ENCODE measurements at places on chromosomes 4 and X.
A peak's percentile ranks its signal among the peaks of the same experiment; 100 is the strongest.

- no peak for DNase-seq
Observed at GRCh38 chr4:81023484-81023883, 7.0 kb upstream of the BMP3 start.

DNA sequence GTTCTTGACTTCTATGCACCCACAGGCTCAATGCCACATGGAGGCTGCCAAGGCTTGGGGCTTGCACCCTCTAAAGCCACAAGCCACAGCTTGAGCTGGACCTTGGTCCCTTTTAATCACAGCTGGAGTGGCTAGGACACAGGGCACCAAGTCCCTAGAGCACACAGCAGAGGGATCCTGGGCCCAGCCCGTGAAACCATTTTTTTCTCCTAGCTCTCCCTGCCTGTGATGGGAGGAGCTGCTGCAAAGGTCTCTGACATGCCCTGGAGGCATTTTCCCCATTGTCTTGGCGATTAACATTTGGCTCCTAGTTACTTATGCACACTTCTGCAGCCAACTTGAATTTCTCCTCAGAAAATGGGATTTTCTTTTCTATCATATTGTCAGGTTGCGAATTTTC lies 410.9 kb downstream of the GRID2 start:
- no peak for DNase-seq

GRCh38 chr4:112517067-112517634 lies 1.2 kb upstream of the NEUROG2 start:
- DNase-seq, result no peak

DNA sequence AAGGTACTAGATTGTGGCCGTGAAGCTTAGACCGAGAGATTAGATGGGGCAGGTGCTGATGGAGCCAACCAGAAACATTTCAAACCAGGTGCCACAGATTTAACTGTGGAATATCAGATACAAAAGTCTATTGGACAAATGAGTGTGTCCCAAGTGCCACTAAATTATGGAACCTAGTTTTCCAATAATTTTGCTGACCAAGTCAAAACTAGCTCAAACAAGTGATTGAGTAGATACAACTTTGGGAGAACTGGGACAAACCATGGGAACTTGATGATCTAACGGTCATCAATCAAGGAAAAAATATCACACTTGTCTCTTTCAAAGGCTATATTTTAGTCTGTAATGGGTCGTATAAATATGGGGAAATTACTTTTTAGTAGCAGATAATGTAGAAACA lies 562.9 kb downstream of the KCNIP4 start:
- DNase-seq, result no peak

- DNase-seq, result no peak
Observed at GRCh38 chrX:103423955-103424638, 47.8 kb downstream of the BEX3 start.

GRCh38 chrX:130086447-130087206 lies 23.7 kb downstream of the ELF4 start:
- DNase-seq, result no peak

- DNase-seq, result no peak
Observed at GRCh38 chr4:133581996-133582619, 433.0 kb downstream of the PCDH10 start.

GRCh38 chr4:24219209-24219608 lies 329.4 kb upstream of the PPARGC1A start:
- no peak for DNase-seq

GRCh38 chr4:140297221-140297570 lies 76.2 kb upstream of the SCOC start:
- no peak for DNase-seq

DNA sequence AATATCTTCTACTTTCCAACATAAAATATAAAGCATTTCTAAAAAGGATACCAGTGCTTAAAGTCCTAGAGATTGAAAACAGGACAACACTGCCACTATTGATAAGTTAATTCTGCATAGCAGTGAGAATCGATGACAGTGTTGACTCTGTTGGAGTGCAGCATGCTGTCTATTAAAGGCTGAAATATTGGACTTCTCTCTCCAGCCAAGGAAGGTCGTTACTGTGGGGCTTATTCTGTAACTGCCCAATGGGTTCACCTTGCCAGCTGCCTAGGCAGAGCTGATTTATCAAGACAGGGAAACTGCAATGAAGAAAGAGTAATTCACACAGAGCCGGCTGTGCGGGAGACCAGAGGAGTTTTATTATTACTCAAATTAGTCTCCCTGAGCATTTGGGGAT lies 37.7 kb upstream of the PGM2 start:
- no peak for DNase-seq

DNA sequence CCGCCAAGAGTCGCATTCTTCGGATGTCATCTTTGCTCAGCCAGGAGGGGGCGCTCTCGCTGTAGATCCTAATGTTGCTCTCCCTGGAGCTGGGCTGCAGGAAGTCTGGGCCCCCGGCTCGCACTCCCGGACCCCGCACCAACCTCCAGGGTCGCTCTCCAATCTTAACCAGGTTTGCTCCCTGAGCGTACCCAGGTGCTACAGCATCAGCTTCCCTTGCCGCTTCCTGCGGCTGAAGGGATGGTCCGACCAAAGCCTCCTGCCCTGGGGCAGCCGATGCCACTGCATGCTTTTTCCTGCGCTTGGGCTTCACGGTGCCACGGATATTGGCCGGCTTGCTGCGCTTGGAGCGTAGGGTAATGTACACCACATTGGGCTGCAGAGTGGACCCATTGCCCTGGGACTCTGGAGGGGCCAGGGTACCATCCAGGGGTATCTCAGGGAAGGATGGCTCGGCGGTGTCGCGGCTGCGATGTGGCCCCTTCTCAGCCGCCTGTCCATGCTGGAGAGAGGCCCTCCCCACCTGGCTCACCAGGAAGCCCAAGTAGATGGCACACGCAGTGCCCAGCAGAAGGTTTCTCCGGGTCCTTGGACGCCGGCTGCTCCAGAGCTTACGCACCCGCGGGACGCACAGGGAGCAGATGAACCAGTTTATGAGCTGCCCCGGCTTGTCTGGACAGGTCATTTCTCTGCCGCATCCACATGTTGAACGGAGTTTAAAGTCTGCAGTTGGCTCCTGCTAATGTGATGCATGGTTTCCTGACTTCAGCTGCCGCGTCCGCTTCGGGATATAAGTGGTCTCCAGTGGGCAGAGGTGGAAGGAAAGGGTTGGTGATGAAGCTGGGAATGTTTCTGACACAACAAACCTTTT lies 1.9 kb downstream of the GASK1B start:
- DNase-seq, result no peak

GRCh38 chr4:152836936-152837335 lies 57.2 kb downstream of the ARFIP1 start:
- DNase-seq, result no peak

GRCh38 chr4:45007508-45007907 lies 281.2 kb upstream of the GNPDA2 start:
- no peak for DNase-seq

DNA sequence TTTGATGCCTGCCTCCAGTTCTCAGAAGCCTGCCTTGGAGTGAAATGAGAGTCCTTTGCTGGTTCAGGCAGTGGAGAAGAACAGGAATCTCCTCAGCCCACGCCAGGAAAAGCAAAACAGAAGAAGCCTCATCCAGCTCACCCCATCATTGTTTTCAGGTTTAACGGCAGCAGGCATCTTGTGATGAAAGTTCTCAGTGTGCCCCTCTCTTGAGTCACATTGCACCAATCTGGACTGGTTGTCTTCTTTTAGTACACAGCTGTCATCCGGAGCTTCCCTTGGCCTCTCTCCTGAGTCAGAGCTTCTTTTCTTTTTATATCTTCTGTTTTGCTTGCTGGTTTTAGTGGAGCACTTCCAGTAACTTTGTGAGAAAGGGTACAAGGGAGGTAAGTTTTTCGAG lies 50.9 kb downstream of the TSPAN7 start:
- DNase-seq, result no peak

DNA sequence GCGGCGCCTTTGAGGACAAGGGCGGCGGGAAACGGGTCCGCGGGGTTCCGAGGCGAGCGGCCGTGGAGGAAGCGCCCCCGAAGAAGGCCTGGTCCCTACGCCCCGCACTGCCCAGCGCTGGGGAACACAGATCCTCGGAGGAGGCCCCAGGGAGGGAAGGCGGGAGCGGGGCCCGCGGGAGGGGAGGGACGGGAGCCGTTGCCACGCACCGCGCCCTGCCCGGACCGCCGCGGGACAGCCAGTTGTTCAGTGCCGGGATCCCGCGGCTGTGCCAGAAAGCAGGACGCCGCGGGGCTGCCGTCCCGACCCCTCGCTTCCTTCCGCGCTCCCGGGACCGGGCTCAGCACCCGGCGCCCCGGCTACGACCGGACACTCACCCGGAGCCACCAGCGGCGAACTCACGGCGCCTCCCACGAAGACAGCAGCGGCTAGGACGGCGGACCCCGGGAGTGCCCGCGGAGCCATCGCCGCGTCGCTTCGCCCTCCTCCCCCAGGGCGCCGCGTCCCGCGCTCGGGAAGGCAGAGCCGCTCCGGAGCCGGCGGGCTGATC lies 278 bp downstream of the RELL1 start:
- no peak for DNase-seq

- DNase-seq, result no peak
Observed at GRCh38 chr4:4254199-4254598, 6.2 kb upstream of the TMEM128 start.

DNA sequence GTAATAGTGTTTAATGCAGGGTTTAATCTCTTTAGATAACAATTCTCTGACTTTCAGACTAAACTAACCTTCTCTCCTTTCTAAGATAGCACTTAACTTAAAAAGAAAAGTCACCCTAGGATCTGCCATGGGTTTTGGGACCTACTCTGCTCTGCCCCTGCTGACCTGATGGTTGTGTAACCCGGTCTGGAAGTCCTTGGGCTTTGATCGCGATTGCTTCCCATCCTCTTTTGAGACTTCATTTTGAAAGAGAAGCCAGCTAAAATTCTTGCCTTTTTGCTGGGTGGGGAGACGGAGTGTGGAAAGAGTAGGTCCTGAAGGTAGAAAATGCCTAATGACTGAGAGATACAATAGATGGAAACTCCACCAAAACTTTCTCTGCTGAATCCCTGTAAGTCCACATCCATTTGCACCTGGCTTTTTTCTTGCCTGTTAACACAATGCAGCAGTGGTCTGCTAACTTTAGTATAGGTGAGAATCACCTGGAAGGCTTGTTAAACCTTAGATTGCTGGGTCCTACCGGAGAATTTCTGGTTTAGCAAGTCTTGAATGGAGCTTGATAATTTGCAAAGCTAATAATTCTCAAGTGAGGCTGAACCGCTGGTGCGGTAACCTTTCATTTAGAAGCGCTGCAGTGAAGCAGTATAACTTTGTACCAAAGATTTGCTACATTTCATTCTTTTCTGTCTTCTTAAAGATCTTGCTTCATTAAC lies 45.6 kb upstream of the CCSER1 start:
- DNase-seq, result peak; percentile 19

DNA sequence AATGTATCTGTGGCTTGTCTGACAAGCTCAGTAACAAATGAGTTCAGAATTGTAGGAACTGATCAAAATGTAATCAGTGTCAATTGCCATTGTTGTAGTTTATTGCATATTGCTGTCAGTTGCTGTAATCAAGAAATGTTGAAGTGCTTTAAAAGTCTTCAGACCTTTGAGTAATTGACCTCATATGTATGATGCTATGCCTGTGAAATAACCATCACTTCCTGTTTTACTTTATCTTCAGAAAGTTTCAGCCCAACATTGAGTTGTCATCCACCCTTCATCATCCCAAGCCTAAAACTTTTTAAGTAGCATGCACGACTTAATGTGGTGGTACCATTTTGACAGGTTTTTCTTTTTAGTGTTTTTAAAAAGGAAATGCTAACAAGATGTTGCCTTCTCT lies 212.4 kb downstream of the ARHGAP10 start:
- DNase-seq, result no peak

DNA sequence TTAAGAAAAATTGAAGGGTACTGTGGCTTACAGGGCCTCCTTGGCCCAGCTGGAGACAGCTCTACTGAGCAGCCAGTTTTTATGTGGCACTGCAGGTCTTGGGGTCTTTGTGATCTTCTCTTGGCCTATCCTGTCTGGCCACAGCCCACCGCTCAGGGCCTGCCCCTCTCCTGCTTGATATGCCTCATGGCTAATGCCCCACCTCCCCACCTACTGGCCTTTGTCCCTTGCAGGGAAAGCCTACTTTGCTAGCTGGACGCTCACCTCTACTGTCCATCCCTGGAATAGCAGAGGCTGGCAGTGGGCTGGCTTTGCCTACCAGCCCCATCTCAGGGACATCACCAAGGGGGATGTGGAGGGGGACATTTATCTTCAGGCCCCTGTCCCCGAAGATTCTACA lies 134.1 kb downstream of the PJA1 start:
- no peak for DNase-seq

DNA sequence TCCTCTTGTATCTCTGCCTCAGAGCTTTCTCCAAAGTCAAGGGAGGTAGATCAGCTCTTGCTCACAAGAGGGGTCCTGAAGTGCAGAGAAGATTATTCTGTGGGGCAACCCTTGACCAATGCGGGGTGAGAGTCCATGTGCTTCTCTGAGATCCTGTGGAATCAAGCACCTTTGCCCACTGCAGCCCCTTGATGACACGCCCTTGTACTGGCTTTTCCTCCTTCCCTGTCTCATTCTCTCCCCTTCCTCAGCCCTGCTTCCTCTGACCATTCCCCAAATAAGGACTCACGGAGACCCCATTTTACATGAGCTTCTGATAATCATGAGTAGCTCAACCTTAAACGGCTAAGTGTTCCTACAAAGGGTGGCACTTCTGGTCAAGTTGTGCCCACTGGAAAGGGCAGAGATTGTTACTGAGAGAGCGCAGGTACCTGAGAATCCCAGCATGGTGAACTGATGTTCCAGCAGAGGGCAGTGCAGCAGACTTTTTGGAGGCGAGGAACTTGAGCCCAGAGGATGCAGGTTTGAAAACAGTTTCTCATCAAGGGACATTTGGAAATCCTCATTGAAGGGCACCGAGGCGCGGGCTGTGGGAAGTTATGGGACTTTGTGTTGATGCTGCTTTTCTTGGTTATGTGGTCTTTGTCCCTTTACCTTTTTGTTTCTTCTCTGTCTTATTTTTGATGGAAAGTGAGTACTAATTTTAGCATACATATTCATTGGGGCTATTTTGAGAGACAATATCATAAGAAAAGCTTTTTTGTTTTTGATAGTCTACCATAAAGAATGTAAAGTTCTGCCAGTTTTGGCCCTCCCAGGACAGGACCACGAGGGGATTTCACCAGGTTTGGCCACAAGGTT lies 201.3 kb downstream of the RBM46 start:
- peak; percentile 45 for DNase-seq

GRCh38 chr4:183624548-183624947 lies 34.4 kb downstream of the RWDD4 start:
- no peak for DNase-seq

- no peak for DNase-seq
Observed at GRCh38 chr4:111722213-111722720, 423.0 kb upstream of the FAM241A start.

DNA sequence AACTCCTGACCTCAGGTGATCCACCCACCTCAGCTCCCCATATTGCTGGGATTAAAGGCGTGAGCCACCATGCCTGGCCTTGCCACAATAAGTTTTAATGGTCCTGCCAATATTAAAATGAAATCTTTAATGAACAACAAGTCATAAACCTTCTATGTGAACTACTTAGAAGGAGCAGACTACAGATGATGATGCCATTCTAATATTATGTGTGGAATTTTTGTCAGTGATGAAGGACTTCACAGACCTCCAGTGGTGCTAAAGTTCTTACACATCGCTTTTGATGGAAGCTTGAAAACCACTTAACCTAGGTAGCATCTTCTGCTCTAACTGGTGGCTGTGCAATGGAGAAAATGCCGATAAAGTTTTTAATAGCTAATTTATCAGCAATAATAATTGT lies 331.4 kb downstream of the CCSER1 start:
- DNase-seq, result no peak

- DNase-seq, result no peak
Observed at GRCh38 chrX:1661048-1661921, 46.4 kb downstream of the ASMT start.
